Colonic mucosa (tissue), 4 donors: ENCODE measurements at places on chromosomes 3 and 15. TPM values are rescaled to one million over a fixed set of nuclear protein-coding genes. Genes with fewer than 3 reads are reported as not detected.

- H3K36me3 ChIP-seq = no peaks in the 10 kb centered on the region
- no peaks in the 10 kb centered on the region for H3K4me1 ChIP-seq
- H3K27me3 ChIP-seq = no peaks in the 10 kb centered on the region
- H3K27ac ChIP-seq = no peak overlapping the region
- H3K4me3 ChIP-seq = no peak overlapping the region
Observed at GRCh38 chr15:96200357-96200967, 130.0 kb upstream of the NR2F2 start.

DNA sequence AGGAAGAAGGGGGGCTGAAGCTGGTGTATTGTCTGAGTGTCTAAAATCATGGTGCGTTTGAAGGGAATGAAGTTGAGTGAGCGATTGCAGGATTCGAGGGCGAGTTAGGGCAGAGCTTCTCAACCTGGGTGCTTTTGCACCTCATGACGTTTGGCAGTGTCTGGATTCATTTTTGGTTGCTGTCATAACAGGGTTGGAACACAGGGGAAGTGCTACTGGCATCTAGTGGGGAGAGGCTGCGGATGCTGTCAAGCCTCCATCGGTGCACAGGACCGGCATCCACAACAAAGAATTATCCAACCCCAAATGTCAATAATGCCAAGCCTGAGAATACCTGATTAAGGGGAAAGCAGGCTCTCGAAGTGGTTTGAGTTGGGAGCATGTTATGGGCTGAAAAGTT is 120.0 kb downstream of the SLCO3A1 start:
- H3K27ac ChIP-seq = no peak overlapping the region
- DNase-seq = no peak
- H3K4me3 ChIP-seq = no peak overlapping the region
- no peaks in the 10 kb centered on the region for H3K27me3 ChIP-seq
- no peaks in the 10 kb centered on the region for H3K36me3 ChIP-seq

- H3K27me3 ChIP-seq = no peaks in the 10 kb centered on the region
- no peak for DNase-seq
- H3K4me3 ChIP-seq = no peak overlapping the region
- H3K4me1 ChIP-seq = no peaks in the 10 kb centered on the region
- H3K27ac ChIP-seq = no peak overlapping the region
Observed at GRCh38 chr3:186964616-186965015, 34.3 kb downstream of the ST6GAL1 start.

GRCh38 chr3:22908989-22909507 is 294.1 kb upstream of the UBE2E2 start:
- H3K27ac ChIP-seq = no peak overlapping the region
- no peak for DNase-seq
- no peaks in the 10 kb centered on the region for H3K36me3 ChIP-seq
- no peaks in the 10 kb centered on the region for H3K27me3 ChIP-seq
- H3K4me1 ChIP-seq = no peaks in the 10 kb centered on the region

DNA sequence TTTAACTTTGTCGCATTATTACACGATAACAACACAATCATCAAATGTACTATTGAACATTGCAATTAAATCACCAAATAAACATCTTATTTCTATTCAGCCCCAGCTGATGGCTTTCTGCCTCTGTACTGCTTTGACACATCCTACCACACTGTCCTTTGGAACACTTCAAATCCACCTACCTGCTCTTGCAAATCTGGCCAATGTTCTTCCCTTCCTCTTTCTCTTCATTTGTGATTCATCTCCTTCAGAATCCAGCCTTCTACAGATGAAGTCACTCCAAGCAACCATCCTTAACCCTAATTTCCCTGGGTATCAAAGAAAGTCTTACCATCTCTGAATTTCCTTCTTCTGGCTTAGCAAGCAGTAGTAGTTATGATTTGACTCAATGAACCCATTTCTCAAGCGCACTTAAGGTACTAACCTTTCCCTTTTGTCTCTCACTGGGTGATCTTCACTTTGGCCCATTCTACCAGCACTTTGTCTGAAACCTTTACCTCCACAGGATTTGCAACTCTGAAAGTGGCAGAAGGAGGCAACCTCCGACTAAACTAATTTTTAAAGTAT is 502.9 kb downstream of the FOXP1 start:
- H3K4me1 ChIP-seq = peaks cover 16% of the 10 kb centered on the region
- no peaks in the 10 kb centered on the region for H3K27me3 ChIP-seq
- no peak overlapping the region for H3K27ac ChIP-seq
- DNase-seq = no peak

Gene SLC28A2
- 54.9 TPM for total RNA-seq

GRCh38 chr3:64342940-64343688 is 117.8 kb upstream of the PRICKLE2 start:
- H3K4me3 ChIP-seq = no peak overlapping the region
- DNase-seq = no peak
- no peaks in the 10 kb centered on the region for H3K4me1 ChIP-seq
- no peaks in the 10 kb centered on the region for H3K27me3 ChIP-seq

Gene PPM1L
- total RNA-seq = 15.6 TPM

GRCh38 chr15:40293905-40294895 is 11.3 kb upstream of the ANKRD63 start:
- H3K4me1 ChIP-seq = peaks cover 4% of the 10 kb centered on the region
- no peaks in the 10 kb centered on the region for H3K27me3 ChIP-seq
- no peak for DNase-seq
- H3K36me3 ChIP-seq = no peaks in the 10 kb centered on the region
- H3K27ac ChIP-seq = no peak overlapping the region

DNA sequence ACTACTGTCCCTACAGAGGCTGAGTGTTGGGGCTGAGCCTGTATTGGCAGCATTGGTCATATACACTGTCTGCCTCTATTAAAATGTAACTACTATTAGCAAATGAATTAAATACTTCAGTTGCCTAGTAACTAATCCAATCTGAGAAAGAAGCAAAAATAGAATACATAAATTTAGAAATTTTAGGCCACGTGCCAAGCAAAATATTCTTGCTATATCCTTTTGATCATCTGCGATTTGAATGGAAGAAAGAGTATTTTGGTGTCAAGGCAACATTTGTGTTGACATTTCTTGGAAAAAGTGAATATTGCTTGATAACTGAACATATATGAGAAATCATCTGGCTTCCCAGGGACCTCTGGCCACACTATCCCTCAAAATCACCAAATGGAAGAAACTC is 148.2 kb upstream of the TOPAZ1 start:
- H3K27me3 ChIP-seq = no peaks in the 10 kb centered on the region
- no peaks in the 10 kb centered on the region for H3K36me3 ChIP-seq
- no peak for DNase-seq
- no peak overlapping the region for H3K27ac ChIP-seq
- H3K4me3 ChIP-seq = no peak overlapping the region

DNA sequence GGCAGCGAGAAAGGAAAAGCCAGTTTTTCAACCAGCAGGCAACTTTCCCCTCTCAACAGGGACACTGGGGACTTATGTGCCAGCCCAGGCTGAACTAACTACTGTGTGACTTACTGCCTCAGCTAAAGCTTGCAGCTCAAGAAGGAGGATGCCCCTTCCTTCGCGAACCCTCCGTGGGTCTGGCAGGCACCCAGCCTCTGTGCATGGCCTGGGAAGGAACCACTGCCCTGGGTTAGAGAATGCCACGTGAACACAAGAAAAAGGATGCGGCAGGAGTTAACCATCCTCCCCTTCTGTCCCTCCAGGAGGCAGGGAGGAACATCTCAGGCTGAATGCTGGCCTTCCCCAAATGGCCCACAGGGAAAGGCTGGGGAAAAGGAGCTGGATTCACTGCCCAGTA is 29.0 kb downstream of the CHDH start:
- H3K27me3 ChIP-seq = no peaks in the 10 kb centered on the region
- H3K4me1 ChIP-seq = no peaks in the 10 kb centered on the region
- H3K27ac ChIP-seq = no peak overlapping the region
- no peak for DNase-seq

DNA sequence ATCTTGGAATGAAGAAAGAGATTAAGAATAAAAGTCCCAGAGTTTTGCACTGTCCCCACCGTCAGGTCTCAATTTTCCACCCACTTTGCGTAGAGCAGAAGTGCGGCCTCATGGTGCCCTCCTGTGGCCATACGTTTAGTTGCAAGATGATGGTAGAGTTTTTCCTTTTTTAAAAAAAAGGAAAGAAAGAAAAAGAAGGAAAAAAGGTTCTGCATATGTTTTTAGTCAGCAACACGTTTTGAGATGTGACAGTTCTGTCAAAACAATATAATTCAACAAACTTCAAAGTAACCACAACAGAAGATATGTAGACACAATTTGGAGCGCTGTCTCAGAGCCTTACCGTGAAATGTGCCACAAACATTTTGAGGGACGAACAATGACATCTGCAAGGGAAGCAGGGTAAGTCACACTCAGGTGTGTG is 24.6 kb downstream of the EBLN2 start:
- DNase-seq = peak; percentile 46
- H3K27ac ChIP-seq = no peak overlapping the region
- H3K36me3 ChIP-seq = no peaks in the 10 kb centered on the region

DNA sequence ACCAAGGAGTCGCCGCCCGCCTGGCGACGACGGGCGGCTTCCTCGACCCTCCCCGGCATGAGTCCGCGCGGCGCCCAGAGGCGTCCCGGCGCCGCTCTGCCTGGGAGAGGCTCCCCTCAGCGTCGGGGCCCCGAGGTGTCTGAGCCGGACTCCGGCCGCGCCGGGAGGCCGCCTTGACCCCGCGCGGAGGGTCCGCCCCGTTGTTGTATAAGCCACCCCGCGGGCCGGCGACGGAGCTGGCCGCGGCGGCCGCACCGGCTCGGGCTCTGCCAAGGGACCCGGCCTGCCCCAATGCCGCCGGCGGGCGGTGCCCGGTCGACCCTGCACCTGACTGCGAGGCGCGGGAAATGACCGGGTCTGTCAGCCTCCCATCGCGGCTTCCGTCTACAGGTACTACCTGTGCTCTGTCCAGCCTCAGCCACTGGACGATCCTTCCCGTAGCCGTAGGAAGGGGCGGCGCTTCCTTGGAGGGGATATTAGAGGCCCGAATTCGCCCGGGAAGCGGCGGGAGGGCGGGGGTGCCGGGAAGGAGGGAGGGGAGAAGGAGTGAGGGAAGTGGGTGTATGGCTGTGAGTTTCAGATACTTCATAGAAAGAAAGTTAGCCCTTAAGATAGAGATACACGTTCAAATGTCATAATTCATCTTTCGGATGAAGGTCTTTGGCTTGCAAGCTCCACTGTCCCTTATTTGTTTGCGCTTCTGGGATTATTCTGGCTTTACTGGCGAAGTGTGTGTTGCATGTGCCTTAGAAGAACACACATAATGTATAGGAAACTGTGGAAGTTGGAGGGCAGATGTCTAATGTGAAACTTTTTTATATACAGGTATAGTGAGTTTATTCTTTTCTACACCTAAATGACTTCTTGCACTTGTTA is 620 bp downstream of the ABHD5 start:
- peak overlapping the region; percentile 75 for H3K4me3 ChIP-seq
- H3K27ac ChIP-seq = peak overlapping the region; percentile 98
- peaks cover 10% of the 10 kb centered on the region for H3K4me1 ChIP-seq
- no peaks in the 10 kb centered on the region for H3K36me3 ChIP-seq
- peak; percentile 87 for DNase-seq

DNA sequence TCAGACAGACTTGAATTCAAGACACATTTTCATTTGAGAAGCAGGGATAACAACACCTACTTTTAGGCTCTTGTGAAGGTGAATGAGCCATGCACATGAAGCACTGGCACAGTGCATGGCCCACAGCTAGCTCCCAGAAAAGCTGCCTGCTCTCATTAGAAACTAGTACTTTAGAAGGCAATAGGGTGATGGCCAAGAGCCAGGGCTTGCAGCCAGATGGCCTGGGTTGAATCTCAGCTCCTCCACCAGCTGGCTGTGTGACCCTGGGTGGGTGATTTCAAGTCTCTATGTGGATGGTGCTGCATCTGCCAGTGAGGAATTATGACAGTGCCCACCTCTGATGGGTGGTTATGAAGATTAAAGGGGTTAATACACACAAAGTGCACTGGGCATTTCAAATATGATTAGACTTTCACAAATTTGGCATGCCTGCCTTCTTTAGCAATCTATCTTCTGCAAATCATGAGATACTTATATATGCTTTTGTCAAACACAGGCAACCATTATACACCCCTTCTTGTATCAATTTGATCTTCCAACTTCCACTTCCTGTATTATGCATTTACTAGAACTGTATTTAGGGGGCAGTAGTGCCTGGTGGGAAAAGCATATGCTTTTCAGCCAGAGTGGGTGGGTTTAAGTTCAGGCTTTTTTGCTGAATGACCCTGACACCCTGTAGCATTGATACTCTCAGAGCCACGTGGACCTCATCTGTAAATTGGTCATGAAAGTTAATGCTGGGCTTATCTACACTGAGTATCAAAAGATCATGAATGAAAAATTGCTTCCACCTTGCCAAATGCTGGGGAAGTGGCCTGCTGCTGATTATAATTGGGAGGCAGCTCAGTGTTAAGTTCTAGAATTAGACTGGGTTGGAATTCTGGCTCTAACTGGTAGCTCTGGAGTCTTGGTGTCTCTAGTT is 34.7 kb upstream of the RBP1 start:
- DNase-seq = peak; percentile 30
- no peaks in the 10 kb centered on the region for H3K27me3 ChIP-seq
- H3K27ac ChIP-seq = no peak overlapping the region
- H3K4me3 ChIP-seq = no peak overlapping the region
- H3K4me1 ChIP-seq = no peaks in the 10 kb centered on the region

GRCh38 chr3:136078421-136079364 is 113.2 kb downstream of the PPP2R3A start:
- no peak overlapping the region for H3K4me3 ChIP-seq
- H3K27me3 ChIP-seq = no peaks in the 10 kb centered on the region
- no peak overlapping the region for H3K27ac ChIP-seq
- no peaks in the 10 kb centered on the region for H3K4me1 ChIP-seq
- DNase-seq = no peak

- no peak for DNase-seq
- H3K27ac ChIP-seq = no peak overlapping the region
- no peaks in the 10 kb centered on the region for H3K36me3 ChIP-seq
- no peaks in the 10 kb centered on the region for H3K27me3 ChIP-seq
Observed at GRCh38 chr3:194824701-194825111, 139.0 kb downstream of the FAM43A start.

Gene FILIP1L
- total RNA-seq = 29.0 TPM

Gene RARRES1
- 79.5 TPM for total RNA-seq

Gene RAB6B
- total RNA-seq = 2.6 TPM

DNA sequence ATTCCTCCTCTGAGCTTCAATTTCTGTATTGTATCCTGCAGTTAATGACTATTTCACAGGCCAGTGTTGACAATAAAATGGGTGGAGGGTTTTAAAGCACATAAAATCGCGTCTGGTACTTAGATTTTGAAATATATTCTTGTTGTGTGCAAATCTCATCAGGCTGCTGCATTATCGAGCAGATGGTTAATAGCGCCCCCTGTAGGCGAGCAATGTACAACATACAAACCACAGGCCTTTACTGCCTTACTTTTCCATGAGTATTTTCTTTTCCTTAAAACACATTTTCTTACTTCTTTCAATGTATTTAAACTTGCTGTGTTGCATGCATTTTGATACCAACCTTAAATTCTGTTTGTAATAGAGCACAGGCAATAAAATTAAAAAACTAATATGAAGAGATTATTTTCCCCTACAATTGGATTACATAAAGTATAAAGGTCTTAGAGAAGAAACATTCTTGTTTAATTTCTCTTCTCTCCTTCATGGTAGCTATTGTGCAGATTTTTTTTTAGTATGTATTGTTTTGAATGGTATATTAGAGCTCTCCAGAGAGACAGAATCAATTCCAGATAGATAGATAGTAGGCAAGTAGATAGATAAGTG is 608.4 kb downstream of the CADM2 start:
- no peaks in the 10 kb centered on the region for H3K4me1 ChIP-seq
- H3K27me3 ChIP-seq = no peaks in the 10 kb centered on the region
- peak; percentile 42 for DNase-seq
- H3K36me3 ChIP-seq = no peaks in the 10 kb centered on the region
